ENCODE measurements at places on chromosomes 2 and 18.

DNA sequence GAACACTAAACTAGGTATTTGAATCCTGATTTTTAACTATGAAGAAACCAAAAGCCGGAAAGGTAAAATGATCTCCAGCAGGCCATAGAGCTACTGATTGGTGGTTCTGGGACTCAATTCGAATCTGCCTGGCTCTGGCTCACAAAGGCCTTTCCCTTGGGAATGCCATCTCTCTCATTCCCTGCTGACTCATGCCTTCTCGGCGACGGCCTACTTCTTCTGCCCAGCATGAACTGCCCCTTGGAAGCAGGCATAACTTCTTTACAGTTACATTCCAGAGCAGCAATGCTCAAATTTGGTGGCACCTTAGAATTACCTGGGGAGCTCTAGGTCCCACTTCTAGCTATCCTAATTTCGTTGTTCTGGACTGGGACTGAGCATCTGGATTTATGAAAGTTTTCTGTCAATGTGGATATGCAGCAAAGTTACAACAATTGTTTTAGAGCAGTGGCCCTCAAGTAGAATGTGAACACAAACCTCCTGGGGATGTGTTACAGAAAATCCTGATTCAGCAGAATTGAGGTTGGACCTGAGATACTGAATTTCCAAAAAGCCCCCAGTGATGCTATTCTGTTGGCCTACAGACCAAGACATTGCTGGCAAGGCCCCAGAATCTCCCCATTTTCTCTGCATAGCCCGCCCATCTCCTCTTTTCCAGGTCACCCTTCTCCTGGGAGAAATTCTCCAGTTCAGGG is 261.1 kb downstream of the CNTNAP5 start:
- no peak for DNase-seq

GRCh38 chr18:10100941-10101701 is 187.3 kb downstream of the VAPA start:
- no peak for DNase-seq

DNA sequence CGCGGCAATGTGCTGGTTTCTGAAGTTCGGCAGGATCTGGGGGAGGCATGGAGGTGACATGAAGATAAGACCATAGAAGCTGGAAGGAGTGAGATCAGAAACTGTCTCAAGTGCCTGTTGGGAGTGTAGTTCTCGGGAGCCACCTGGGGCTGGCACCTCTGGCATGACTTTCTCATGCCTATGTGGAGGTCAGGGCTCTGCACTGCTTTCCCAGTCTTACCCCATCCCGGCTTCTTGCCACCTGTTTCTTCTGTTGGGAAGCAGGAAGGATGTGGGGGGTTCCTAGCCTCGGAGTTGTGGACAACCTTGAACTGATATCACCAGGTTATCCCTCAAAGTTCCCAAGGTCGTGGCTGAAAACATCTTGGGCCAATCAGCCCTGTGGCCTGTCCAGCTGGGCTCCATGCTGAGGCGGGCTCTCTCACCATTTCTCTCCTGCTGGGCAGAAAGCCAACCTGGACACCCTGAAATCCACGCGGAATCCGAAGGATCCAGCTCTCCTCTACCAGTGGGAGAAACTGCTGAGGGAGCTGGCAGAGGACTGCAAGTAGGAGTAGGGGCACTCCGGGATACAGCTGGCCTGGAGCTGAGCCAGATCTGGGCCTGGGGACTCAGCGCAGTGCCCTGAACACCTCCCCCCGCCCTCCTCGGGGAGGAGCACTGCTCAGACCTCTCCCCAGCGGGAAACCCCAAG is 42.5 kb downstream of the FER1L5 start:
- no peak for DNase-seq

- DNase-seq, result no peak
These were observed 42.2 kb upstream of the ZC3H15 start for GRCh38 chr2:186443851-186444250.

DNA sequence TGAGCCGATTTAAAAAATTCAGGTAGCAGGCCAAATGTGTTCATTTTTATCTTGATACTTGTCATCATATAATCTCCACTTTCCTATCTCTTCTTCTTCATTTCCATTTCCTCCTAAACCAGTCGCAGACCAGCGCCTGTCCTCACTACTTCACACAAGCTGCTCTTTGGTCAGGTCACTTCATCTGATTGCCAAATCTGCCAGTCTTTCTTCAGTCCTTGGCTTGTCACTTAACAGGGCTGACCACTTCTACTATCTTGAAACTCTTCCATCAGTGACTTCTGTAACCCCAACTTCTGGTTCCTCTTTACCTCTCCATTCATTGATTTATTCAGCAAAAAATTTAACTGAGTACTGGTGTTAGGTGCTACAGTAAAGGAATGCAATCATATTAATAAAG is 18.0 kb upstream of the SPRED2 start:
- DNase-seq, result no peak

DNA sequence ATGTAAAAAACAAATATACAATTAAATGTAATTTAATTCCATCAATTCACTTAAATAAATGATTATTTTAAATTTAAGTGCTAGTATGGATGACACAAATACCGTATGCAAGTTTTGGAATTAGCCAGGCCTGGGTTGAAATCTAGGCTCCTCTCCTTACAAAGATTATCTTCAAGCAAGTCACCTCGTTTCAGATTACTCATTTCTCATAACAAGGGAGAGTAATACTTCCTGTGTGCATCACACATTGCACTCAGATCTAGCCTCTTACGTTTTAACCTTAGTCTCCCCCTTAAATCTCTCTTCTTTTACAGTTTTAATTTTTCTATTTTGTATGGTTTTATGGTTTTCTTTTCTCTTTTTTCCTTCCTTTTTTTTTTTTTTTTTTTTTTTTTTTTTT is 1475.9 kb upstream of the NXPH2 start:
- DNase-seq, result no peak

DNA sequence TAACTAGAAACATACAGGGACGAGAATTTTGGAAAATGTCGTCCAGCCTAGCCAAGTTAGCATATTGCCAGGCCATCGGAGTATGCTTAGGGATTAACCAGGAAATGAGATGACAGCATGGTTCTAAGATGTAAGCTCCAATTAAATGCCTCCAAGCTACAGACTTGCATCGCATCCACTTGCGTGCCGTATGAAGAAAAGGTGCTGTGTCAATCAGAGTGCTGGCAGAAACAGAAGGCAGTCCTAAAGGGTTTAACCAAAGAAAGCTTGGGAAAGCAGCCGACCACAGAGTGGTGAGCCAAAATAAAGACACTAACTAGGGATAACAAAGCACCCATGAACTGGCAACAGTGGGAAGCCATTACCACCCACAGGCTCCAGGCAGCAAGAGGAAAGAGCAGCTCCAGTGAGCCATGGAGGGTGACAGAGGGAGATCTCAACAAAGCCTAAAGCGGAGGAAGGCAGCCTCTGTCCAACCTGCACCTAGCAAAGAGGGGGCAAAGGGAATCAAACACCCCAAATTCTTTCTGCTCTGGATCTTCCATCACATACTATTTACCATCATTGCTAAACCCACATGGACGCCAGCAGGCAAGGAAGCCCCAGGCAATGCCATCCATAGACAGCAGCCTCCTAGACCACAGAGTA is 27.6 kb upstream of the SOCS6 start:
- DNase-seq, result no peak

DNA sequence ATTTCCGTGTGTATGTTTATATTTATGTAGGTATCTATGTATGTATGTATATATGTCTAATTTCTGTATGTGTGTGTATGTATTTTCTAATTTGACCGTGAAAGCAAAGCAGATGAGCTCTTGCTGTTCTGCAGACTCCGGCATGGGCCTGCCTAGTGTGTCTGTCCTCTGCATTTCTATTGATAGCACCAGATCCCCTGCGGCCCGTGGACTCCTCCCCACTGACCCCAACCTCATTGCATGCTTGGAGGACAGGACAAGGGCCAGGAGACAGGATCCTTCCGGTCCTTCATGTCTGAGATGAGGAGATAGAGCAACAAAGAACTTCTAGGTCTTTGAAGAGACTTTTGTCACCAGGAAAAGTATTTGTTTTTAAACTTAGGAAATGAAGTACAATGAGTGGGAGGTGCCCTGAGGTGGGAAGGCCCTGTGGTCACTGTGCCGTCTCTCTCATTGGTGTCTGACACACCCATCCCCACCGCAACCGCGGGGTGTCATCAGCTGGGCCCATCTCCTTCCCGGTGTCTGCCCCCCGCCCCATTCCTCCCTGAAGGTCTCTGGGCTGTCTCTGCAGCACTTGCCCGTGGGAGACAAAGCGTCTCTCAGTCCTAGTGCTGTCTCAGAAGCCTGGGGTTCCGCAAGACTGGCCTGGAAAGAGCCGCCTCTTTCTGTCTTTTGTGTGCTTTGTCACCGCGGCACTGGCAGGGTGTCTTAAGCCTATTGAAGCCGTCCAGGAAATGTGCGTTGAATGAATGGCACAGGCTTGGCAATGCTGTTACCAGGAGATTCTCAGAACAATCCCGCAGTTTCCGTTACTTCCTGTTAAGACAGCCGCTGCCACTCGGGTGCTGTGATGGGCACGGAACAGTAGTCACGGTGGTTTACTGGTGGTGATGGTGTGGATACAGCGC is 216.4 kb downstream of the AGAP1 start:
- DNase-seq, result no peak

DNA sequence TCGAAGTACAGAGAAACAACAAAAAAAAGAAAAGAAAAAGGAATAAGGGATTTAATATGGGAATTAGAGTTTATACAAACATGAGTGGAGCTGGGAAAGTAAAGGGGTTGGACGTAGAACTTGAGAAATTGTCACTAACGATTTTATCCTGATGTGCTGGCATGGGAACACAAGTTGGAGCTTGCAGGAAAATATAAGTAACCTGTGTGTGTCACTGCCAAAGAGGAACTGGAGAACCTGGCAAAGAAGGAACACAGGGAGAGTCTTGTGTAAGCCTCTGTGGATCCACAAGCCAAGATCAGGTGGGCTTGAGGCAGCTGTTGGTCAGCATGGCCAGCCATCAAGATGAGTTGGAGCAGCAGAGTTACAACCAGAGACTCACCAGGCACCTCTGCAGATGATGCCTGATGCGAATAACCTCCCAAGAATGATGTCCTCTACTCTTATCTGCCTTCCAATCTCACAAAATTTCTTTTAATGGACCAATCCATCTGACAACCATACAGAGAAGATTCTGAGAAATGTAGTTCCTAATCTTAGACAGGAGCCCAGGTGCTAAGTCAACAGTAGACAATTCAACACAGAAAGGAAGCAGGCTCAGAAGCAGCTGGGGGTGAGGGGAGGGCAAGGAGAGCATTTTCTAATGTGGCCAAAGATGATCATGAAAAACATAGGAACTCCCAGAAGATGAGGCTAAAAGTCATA is 77.0 kb upstream of the SPOPL start:
- DNase-seq, result no peak

DNA sequence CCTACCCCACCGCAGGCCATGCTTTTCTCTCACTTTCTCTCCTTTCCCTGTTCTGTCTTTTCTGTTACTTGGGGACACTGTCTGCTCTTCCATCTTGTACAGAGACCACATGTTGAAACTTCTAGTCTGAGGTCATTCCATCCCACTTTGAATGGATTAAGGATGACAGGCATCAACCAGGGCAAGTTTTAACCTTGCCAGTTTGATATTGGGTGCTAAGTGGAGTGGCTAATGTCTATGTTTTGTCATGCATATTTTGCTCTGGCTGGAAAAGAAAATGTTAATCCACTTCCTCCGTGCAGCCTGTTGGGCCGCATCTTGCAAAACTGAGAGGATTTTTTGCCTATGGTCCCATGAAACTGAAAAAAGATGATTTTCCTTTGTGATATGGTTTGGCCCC is 205.5 kb upstream of the SESTD1 start:
- DNase-seq, result no peak

DNA sequence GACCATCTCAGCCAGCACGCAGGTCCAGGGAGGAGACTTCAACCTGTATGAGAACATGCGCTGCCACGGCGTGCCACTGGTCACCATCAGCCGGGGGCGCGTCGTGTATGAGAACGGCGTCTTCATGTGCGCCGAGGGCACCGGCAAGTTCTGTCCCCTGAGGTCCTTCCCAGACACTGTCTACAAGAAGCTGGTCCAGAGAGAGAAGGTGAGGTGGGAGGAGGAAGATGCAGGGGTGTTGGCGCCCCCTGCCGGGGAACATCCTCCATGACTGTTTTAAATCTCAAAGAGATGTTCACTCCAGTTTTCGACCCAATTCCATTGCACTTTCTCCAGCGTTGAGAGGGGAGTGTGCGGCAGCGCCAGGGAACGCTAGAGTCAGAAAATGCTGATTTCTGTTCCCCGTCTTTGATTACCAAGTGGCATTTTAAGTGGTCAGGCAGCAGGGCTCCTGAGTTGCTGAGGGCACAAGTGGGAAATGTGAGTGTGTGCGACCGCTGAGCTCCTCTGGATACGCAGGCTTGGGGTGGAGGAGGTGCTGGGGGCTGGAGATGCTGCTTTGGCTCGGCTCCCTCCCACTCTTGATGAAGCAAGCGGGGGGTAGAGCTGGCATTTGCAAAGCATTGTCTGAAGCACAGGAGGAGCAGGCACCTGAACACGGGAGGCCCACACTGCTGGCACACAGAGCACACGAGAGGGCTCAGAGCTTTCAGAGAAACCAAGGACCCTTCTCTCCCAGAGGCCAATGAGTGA is 27.7 kb upstream of the MAPRE3 start:
- DNase-seq, result peak; percentile 22

- DNase-seq, result no peak
These were observed 7.9 kb downstream of the PCBP1 start for GRCh38 chr2:70094978-70095719.

- DNase-seq, result no peak
These were observed 336 bp downstream of the THNSL2 start for GRCh38 chr2:88170472-88170892.

DNA sequence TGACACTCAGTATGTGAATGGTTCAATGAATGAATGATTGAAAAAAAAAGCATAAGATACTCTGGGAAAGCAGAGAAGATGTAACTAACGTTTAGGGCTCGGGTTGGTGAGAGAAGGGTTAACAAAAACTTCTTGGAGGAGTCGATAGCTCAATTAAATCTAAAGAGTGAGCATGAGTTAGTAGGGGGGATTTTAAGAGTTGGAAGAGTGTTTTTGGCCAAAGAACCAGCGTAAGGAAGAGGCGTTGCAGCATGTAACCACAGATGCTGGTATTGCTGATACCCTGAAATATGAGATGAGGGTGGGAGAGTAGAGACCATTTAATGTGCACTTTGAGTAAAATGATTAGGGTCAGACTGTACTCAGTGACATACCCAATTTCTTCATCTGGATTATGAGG is 14.5 kb downstream of the ARHGAP28 start:
- DNase-seq, result no peak

DNA sequence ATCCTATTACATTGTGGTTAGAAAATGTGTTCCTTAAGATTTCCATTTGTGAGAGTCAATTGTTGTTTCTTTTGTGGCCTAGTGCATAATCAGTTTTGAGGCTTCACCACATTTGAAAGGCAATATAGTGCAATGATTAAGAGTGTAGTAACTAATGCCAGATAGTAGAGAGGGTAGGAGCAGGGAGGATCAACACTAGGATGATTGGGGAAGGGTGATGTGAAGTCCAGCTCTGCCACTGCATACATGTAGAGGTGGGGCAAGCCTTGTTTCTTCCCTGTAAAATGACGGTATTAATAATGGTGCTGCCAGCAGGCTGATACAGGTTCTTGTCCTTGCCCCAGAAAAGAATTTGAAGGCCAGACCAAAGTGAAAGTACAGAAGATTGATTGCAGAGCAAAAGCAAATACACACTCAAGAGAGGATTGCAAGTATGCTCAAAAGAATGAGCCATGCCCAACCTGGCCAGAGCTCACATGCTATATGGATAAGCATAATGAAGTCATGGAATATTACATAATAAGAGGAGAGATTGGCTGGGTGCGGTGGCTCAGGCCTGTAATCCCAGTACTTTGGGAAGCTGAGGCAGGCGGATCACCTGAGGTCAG is 8.0 kb downstream of the SP100 start:
- no peak for DNase-seq

- no peak for DNase-seq
These were observed 69.5 kb upstream of the PELI1 start for GRCh38 chr2:64213532-64214275.

GRCh38 chr18:70288171-70288850 is 534 bp upstream of the SOCS6 start:
- no peak for DNase-seq
